ENCODE measurements at places on chromosomes 11 and 22. TPM values are rescaled to one million over a fixed set of nuclear protein-coding genes. Genes with fewer than 3 reads are reported as not detected.
A peak's percentile ranks its signal among the peaks of the same experiment; 100 is the strongest.

GRCh38 chr11:39341461-39341860, 2118.0 kb downstream of the LRRC4C start:
- DNase-seq = no peak

DNA sequence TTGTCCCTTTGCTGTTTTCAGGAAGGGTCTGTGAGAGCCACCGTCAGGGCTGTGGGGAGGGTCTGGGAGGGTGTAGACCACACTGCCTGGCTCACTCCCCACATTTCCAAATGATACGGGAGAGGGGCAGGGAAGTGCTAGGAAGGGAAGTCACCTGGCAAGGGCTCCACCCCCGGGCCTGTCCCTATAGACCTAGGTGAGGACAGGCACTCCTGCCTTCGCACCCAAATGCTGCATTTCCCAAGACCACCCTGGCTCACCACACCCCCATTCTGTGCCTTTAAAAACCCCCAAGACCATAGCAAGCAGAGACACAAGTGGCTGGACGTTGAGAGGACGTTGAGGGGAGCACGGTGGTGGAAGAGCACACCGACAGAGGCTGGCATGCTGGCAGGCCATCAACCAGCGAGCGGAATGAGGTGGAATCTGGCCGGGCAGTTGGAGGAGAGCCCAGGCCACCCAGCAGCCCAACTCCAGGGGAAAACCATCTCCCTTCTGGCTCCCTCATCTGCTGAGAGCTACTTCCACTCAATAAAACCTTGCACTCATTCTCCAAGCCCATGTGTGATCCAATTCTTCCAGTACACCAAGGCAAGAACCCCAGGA, 45.7 kb downstream of the GNB1L start:
- no peak for DNase-seq

Gene CDCA5
- total RNA-seq = 3.9 TPM

Gene PCNX3
- total RNA-seq = 10.2 TPM

Gene TMPRSS4
- not detected for total RNA-seq

- DNase-seq = no peak
Observed at GRCh38 chr11:131687291-131688047, 317.1 kb downstream of the NTM start.

Gene FAM180B
- total RNA-seq = not detected

Gene PRG3
- total RNA-seq = not detected

Gene MOV10L1
- 22.7 TPM for total RNA-seq

- DNase-seq = no peak
Observed at GRCh38 chr22:40050258-40050657, 55.5 kb downstream of the FAM83F start.

GRCh38 chr11:8068605-8069221, 12.3 kb upstream of the TUB start:
- DNase-seq = peak; percentile 58

DNA sequence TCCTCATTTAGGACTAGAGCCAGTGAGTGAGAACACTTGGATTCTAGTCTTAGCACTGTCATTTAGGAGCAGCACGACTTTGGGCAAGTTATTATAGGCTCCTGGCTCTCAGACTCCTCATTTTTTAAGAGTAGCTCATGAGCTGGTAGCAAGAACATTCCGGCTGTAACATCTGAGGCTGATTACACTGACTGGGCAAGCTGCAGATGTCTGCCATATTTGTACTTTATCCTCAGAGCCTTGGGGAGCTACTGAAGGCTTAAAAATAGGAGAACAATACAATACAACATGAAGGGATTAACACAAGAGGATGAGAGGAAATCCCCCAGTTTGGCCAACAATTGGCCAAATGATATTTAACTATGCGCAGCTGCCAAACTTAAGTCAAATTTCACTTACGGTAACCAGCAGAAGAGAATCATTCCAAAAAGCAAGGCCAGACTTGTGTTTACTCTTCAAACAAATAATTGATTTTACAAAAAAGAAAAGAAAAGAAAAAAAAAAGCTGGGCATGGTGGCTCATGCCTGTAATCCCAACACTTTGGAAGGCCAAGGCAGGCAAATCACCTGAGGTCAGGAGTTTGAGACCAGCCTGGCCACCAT, 113.1 kb upstream of the ARHGAP42 start:
- DNase-seq = no peak

DNA sequence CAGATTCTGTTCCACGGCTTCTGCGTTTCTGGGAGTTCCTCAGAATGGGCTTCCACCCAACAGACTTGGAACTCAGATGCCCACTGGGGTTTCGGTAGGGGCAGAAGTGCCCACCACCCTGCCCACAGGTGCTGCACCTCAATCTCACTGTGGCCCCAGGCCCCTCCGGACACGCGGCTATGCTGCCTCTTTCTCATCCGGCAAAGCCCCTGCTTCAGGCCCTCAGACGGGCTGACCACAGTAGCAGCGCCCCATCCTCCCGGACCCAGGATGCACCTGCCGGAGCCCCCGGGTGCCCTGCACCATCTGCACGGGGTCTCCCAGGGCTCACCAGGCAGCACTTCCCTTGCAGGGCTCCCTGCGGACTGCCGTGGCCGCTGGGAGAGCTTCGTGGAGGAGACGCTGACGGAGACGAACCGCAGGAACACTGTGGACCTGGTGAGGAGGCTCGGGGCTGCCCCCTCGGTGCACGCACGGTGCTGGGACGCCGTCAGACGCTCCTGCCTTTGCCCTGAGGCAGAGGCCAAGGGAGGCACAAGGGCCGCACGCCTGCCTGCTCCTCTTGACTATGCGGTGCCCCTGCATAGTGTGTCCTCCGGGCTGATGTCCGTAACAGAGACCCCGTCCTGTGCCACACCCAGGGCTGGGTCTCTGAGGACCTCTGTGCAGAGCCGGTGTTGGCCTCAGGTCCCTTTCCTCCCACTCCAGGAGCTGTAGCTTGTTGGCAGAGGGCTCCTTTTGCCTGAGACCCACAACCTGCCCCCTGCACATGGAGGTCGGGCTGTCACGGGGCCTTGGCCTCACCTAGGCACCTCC, 38.6 kb downstream of the SBF1 start:
- no peak for DNase-seq

DNA sequence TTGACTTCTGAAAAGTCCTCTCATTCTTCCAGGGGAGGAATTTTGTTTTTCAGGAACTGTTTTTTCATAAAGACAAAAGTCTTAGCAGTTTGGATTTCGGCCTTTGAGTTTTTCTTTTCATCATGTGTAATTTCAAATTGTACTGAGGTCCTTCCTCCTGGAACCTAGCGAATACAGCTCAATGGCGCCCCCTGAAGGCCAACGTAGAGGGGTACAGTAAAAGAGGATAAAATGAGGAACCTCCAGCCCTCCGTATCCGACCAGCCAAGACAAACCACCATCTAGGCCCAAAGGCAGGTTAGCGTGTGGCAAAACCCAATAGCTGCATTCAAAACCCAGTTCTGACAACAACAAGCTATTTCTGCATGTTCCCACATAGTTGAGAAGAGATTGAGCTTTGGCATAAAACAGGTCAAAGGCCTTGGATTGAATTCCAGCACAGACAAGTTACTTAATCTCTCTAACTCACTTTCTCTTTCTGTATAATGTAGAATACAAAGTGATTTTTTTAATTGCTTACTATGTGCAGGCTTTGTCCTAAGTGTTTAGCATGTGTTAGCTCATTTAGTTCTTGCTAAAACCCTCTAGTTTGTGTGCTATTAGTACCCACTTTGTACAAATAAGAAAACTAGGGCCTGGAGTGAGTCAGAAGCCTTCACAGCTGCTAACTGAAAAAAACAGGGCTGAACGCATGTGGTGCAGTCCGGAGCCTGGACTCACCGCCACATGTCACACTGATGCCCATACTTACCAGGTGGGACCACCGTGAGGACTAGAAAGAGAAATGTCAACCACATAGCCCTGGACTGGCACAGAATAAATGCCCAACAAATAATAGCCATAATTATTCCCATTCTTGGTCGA, 43.2 kb upstream of the ETS1 start:
- DNase-seq = peak; percentile 93

DNA sequence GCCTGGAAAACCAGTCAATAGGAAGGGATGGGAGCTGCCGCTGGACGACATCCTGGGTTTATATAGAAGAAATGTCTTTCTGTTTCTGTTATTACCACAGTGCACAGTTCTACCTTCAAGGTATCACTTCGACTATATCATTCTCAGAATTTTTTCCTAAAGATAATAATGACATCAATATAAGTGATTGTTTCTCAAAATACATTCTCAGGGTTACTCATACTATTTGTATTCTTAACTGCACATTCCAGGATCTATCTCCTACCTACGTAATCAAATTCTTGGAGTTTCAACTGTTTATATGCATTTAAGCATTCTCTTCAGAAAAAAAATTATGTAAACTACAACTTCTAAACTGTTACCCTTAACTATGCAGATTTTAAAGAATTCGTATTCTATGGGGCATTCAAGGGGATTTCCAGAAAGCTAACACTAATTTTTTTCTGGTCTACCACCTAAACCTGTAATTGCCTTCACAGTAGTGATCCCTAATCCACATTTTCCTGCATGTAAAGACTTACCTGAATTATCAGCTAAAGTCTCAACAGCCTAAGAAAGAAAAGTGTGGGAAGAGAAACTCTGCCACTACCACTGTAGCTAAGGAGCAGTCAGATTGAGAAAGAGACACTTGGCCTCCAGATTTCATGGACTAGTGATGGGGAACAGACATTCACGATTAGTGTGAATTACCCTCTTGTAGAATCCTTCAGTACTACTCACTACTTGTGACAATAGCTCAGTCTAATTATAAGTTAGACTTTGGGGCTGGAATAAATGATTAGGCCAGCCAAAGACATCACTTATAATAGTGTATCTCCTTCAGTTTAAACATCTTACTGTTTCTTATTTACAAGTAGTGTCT, at the start of gene OR51B5:
TSS of gene OR51B5 (minus strand) at position 51 of the 862 bp plus-strand sequence. CDS start at position 51, 0 bp downstream.
- no peak for DNase-seq

DNA sequence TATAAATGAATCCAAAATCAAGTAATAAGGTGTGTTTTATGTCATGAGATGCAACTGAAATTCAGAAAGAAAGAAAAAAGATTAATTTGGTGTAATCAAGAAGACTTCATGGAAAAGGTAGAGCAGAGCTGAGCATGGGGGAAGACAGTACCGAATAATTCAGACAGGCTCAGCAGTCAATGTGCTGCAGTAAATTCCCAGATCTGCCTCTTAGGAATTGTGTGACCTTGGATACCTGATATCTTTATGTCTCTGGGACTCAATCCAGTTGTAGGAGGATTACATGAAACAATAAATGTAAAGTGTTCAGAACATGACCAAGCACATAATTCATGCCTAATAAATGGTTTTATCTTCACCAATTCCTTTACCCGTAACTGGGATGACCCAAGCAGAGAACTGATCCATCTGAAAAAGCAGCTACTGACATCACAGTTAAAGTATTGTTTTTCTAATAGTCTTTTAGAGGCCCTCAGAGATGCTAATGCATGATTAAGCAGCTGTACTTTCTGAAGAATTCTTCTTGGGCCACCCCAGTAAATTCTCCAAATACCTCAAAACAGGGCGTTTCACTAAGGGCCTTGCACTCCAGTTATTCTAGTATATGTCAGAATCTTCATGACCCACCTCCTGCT, 7.8 kb downstream of the MS4A12 start:
- DNase-seq = no peak

DNA sequence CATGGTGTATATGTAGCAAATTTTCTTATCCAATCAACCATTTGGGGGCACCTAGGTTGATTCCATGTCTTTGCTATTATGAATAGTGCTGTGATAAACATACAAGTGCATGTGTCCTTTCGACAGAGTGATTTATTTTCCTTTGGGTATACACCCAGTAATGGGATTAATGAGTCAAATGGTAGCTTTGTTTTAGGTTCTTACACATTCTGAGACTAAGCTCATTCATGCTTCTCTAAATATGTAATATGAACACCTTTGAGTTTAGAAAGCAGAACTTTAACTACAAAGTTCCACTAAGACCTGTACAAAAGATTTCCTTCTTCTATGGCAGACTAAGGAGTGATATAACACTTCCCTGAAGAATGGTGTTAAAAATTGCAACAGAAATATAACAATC, 627.0 kb downstream of the KCNA4 start:
- no peak for DNase-seq

Gene ANKK1
- not detected for total RNA-seq

Gene FIBIN
- not detected for total RNA-seq

Gene PAK1
- 0.87 TPM for total RNA-seq

DNA sequence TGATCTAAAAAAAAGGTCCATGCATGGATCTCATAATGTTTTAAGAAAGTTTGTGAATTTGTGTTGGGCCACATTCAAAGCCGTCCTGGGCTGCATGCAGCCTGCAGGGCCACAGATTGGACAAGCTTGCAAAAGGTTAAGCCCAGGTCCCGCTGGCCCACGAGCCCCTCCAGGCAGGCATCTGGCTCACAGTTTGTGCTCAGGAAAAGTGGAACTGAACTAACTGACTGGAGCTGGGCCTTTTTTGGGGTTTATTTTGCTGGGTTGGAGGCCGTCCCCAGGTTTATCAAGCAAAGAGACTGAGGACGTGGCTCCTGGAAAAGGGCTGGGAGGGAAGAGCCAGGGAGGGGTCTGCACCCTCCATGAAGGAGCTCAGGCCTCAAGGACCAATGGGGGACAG, 32.1 kb upstream of the BAIAP2L2 start:
- no peak for DNase-seq

Gene FAM83F
- not detected for total RNA-seq

- DNase-seq = no peak
Observed at GRCh38 chr11:986952-987305, 49.6 kb downstream of the MUC6 start.

DNA sequence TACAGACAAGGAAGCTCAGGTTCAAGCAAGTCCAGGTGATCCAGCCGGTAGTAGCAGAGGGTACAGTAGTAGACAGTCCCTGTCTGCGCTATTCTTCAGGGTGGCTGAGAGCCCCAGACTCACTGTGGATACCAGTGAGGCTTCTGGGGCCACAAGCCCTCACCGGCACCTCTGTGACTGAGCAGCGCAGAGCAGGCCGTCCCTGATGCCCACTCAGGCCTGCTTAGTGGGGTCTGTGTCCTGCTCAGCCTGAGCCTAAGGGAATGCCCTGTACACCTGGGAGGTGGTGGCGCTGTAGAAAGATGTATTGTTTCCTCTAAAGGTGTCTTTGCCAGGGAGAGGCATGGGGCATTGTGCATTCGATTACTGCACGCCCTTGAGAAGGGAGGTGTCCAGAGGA, 143.8 kb downstream of the CACNA1I start:
- DNase-seq = no peak

Gene MICAL2
- 98.7 TPM for total RNA-seq

Gene GAL3ST1
- under 0.01 TPM for total RNA-seq

GRCh38 chr11:74332291-74332690, 20.9 kb upstream of the P4HA3 start:
- no peak for DNase-seq

DNA sequence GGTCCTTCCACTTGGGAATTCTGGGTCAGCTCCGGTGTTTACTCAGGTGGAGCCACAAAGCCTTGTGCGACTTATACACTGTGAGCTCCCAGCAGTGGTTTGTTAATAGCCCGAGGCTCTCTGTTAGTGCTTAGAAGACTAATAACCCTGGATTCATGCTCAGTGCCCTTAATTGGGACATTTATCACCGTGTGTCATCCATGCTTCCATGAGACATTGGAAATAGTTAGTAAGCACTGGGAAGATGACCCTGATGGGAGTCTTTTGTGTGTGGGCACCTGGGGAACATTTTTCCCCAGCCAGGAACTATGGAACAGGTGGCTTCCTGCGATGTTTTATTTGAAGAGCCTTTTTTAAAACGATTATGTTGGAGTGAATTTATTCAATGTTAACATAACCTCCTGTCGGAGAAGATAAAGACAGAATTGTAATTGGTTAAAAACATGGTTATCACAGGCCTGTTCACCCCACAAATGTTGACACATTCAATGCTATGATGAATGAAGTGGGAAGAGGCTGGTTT, 188.9 kb downstream of the MYO18B start:
- DNase-seq = no peak
